ENCODE measurements at places on chromosomes 6 and 20. TPM values are rescaled to one million over a fixed set of nuclear protein-coding genes. Genes with fewer than 3 reads are reported as not detected.

PSMB9 gene
- 53.8 TPM for total RNA-seq

TSPO2 gene
- total RNA-seq = not detected

MOG gene
- not detected for total RNA-seq

EEF1A2 gene
- 2.5 TPM for total RNA-seq

DEFB123 gene
- not detected for total RNA-seq

SLC35B3 gene
- total RNA-seq = 15.6 TPM

SPATS1 gene
- not detected for total RNA-seq

DNA sequence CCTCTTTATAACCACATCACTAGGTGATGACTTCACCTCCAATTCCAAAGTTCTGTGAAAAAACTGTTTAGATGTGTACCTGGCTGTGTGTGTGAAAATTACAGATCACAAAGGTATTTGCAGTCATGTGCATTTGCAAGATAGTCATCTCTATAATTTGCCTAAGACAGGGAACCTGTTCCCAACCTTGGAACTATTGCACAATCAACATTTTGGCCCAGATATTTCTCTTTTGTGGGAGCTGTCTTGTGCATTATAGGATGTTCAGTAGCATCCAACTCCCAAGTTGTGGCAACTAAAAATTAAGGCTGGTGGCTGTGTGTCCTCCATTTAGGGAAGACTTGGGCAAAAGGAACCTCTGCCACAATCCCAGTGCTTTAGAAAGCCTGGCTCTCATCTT, 34.0 kb upstream of the FAM210B start:
- no peak for DNase-seq

- DNase-seq = no peak
These were observed at the start of gene BMP7 for GRCh38 chr20:57266291-57267157. Gene BMP7 (minus strand): TSS chr20:57266641. CDS start chr20:57266122, 519 bp downstream.

DNA sequence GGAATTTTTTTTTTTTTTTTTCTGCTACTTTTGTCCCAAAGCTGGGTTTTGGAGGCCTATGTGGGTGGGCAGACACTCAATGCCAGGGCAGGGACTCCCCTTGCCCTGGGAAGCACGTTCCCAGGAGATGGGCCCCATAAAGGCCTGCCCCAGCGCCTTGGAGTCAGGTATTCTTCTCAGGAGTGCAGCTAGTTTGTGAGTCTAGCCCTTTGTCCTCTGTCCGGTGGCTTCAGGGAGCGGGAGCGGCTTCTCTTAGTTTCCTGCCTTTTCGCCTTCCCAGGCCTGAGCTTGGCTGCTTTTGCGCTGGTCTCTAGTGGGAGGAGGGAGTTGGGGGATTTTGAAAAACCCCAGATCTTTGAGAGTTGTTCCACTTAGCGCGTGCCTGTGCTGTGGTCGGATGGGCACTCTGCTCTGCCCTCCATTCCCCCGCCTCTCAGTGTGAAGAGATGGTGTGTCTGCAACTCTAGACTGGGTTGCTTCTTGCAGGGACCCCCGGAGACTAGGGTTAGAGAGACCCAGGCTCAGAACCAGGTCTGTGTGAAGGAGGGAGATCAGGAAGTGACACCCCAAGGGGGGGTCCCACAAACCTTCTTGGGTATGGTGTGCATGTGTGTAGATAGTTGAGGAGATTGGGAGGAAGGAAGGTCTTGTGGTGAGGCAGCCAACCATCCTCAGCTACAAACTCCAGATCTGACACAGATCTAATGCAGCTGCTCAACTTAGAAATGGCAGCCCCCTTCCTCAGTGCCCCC, 1.3 kb downstream of the PLCG1 start:
- no peak for DNase-seq

DNA sequence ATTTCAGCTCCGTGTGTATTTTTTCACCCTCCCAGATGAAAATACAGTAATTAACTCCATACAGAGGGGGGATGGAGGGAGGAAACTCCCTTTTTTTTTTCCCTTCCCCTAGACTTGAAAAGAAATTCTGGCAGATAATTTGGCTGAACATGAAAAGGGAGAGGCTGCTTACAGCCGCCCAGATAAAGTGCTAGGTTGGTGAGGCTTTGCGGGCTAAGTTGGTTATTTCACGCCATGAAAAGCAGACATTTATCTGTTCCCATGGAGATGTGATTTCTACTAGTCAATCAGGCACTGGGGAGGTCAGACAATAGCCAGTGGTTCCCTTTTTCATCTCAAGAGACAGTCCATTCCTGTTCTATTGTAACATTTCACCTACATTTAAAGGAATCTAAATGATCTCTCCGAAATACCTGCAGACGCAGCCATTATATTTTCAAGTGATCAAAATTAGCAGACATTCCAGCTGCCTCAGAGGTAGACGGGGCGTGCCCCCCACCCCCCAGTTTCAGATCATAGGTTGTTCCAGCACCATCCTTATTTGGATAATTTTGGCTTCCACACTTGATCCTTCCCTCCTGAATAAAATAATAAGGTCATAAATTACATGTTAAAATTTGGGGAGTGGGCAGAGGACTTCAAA, 143.9 kb upstream of the ZNF217 start:
- DNase-seq = no peak

GRCh38 chr20:32112841-32113240, 3.3 kb downstream of the TM9SF4 start:
- DNase-seq = no peak

DNA sequence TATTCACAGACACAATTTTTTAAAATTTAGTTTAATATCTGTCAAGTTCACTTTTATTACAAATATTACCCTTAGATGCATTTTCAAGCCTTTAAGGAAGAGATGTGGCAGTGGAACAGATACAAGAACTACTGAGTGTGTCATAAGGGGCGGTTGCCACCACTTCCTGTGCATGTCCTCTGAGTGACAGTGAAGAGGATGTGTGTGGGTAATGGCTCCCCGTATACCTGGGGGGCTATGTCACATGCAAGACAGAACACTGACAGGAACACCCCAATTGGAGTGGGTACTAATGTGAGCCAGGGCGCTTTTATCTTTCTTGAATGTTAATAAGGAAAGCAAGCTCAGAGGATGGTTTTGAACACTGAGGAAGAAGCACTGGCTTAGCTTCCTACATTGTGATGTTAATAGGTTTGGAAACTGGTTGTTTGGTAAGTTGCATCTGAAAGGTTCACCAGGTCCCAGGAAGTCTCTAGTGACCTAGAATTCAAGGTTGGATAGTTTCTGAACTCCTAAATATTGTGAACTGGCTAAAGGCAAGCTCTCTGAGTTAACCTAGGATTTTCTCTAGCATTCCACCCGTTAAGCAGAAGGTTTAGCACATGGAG, 83.4 kb upstream of the ASF1A start:
- no peak for DNase-seq

GRCh38 chr6:23529902-23530301, 596.1 kb upstream of the NRSN1 start:
- DNase-seq = no peak
